HAP-1 (cell line): ENCODE measurements at places on chromosomes 6 and 20.

GRCh38 chr6:118382126-118382525 lies 166.0 kb upstream of the PLN start:
- DNase-seq: no peak

- DNase-seq: no peak
Measured at GRCh38 chr20:39013662-39014109, 51.5 kb downstream of the DHX35 start.

GRCh38 chr20:35187584-35188190 lies 15.8 kb downstream of the PROCR start:
- no peak for DNase-seq

GRCh38 chr6:23754197-23754596 lies 371.8 kb upstream of the NRSN1 start:
- DNase-seq: no peak

GRCh38 chr20:23039136-23039875 lies 4.2 kb downstream of the SSTR4 start:
- no peak for DNase-seq

GRCh38 chr20:22814471-22815205 lies 220.5 kb upstream of the SSTR4 start:
- DNase-seq: no peak

- peak; percentile 67 for DNase-seq
Measured at GRCh38 chr20:3115190-3116107, 30.9 kb upstream of the AVP start.

DNA sequence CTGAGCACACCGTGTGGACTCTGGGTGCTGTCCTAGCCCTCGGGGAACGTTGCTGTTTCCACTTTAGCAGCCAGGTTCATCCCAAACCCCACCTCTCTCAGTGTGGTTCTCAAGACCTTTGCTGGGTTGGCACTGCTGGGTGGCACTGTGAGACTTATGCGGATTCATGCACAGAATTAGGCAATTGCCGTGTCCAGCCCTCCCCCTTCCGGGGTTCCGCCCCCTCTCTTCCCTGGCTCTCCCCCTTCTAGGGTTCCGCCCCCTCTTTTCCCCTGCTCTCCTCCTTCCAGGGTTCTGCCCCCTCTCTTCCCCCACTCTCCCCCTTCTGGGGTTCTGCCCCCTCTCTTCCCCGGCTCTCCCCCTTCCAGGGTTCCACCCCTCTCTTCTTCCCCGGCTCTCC lies 39.8 kb upstream of the SLCO4A1 start:
- DNase-seq: no peak

GRCh38 chr20:19205981-19206396 lies 6.5 kb upstream of the SLC24A3 start:
- peak; percentile 81 for DNase-seq

DNA sequence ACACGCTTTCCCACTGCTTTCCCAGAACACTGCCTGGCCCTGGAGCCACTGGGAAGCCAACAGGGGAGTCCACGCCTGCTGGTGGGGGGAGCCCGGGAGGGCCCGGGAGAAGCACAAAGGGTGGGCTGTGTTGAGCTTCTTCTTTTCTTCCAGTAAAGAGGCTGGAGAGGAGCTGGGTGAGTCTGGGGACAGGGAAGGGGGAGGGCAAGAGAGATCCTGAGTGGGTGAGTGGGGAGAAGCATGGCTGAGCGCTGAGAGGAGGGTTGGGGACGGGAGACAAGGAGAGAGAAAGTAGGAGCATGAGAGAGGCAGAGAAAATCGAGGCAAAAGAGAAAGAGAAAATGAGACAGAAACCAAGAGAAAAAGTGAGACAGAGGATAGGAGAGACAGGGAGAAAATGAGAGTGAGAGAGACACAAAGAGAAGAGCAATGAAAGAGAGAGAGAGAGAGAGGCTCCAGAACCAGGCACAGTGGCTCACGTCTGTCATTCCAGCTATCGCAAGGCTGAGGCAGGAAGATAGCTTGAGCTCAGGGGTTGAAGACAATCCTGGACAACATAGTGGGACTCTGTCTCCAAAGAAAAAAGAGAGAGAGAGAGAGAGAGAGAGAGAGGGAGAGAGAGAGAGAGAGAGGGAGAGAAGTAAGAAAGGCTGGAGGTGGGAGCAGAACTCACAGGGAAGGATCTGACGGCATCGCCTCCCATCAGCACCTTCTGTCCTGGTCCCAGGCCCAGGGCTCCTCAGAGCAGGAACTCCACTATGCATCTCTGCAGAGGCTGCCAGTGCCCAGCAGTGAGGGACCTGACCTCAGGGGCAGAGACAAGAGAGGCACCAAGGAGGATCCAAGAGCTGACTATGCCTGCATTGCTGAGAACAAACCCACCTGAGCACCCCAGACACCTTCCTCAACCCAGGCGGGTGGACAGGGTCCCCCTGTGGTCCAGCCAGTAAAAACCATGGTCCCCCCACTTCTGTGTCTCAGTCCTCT lies 2.0 kb downstream of the LST1 start:
- DNase-seq: no peak

DNA sequence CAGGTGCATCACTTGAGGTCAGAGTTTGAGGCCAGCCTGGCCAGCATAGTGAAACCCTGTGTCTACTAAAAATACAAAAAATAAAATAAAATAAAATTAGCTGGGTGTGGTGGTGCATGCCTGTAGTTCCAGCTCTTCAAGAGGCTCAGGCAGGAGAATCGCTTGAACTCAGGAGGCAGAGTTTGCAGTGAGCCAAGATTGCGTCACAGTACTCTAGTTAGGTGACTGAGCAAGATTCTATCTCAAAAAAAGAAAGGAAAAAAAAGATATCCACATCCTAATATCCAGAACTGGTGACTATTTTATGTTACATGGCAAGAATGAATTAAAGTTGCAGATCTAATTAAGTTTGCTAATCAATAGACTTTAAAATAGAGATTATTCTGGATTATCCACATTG lies 32.5 kb downstream of the SCGN start:
- no peak for DNase-seq

DNA sequence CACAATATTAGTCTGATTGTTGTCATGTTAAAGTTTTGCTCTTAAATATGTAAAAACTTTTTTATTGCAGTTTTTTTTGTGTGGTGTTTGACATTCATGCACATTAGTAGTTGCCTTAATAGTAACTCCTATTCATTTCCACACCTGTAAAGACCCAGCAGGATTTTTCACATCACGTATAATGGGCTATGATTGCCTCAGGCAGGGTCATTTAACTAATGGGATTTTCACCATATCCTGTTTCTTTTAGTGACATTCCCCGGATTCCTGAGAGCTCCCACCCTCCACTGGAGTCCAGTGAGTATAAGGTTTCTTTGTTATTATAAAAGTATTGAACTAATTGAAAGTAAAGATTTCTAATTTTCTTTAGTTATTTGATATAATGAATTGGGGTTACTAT lies 359.2 kb downstream of the RIMS1 start:
- peak; percentile 59 for DNase-seq

DNA sequence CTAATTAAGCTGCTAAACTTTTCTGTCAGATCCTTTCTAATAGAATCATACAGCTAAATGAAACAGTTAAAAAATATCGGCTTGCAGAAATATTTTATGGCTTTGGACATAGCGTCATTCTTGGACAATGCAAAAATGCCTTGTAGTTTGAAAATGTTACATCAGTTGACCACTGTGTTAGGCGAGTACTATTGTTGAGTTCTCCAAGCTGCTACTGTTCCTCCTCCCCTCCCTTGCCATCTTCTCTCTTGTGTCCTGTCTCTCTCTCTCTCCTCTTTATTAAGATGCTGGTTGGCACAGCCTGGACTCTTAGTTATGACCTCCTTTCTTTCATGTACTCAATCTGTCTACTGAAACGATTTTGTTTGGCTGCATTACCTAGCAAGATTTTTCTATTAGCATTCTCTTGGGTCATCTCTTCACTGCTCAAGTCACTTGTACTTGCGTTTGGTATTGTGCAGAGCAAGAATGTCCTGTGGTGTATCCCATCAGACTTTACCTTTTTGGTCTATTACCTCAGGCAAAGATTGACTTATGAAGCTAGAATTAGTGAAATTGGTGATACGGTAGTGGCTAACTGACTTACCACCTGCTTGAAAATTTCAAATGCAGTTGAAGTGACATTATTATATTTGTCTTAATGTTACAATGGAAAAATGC lies 127.9 kb downstream of the FARS2 start:
- DNase-seq: no peak

DNA sequence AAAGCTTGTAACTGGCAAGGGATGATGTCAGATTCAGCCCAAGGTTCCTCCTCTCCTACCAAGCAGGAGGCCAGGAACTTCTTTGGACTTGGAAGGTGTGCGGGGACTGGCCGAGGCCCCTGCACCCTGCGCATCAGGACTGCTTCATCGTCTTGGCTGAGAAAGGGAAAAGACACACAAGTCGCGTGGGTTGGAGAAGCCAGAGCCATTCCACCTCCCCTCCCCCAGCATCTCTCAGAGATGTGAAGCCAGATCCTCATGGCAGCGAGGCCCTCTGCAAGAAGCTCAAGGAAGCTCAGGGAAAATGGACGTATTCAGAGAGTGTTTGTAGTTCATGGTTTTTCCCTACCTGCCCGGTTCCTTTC lies 14.4 kb downstream of the TNFAIP3 start:
- DNase-seq: no peak

DNA sequence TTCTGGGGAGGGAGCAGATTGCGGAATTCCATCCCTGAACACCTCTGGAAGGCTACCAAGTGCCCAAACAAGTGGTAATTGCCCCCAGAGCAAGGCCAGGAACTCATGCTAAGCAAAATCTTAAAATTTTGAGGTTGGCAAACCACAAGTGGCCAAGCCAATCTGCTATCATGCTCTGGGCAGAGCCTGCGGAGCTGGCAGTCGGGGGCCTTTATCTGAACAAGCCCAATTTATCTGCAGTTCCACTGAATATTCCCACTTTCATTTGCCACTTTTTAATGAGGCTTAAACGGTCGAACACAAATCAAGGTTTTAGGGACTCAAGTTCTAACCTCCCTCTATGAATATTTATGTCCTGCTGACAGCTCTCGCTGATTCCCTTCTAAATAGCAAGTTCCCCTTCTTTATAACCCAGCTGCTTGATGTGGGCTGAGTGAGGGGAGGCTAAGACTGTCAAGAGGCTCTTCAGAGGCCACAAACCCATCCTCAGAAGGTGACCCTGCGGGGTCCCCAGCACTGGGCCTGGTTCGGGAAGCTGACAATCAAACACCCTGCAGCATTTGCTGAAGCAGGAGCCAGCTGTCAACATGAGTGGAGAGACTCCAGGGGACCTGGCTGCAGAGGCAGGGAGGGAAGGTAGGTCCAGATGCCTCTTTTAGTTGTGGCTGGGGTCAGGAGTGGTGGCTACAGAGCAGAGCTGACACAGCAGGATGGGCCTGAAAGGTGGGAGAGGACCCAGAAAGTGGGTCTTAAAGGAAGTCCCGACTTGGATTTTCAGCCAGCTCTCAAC lies 11.9 kb downstream of the CCDC167 start:
- DNase-seq: no peak

- no peak for DNase-seq
Measured at GRCh38 chr6:27736686-27737085, 175.5 kb downstream of the OR2B2 start.

DNA sequence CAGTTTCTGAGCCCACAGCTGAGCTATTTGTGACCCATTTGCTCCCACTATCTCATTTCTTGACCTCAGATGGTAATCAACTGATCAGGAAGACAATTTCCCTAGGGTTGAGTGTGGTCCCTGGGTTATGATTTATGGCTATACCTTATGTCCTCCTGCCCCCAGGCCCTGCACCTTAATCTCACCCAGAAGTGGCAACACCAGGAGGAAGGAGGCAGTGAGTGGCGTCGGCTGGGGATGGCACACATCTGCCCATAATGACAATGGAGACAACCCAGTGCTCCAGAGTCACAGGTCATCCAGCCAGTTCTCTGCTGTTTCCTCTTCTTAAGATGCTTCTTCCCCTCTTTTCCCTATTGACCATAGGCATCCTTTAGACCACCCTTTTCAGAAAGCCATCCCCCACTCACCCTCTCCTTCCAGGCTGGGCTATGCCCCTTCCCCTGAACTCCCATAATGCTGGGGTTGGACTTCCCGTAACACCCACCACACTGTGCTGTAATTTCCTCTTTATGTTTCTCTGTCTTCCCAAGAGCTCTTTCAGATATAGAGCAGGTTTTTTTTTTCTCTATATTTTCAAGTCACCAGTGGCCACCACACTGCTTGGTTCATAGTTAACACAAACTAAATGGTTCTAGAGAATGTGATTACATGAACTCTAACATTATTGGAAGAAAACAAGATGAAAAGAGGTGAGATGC lies 8.0 kb downstream of the TRIM10 start:
- DNase-seq: no peak

GRCh38 chr6:160450849-160451248 lies 102.7 kb downstream of the SLC22A3 start:
- DNase-seq: no peak

GRCh38 chr6:13274707-13275434 lies 53.5 kb downstream of the TBC1D7 start:
- DNase-seq: no peak

DNA sequence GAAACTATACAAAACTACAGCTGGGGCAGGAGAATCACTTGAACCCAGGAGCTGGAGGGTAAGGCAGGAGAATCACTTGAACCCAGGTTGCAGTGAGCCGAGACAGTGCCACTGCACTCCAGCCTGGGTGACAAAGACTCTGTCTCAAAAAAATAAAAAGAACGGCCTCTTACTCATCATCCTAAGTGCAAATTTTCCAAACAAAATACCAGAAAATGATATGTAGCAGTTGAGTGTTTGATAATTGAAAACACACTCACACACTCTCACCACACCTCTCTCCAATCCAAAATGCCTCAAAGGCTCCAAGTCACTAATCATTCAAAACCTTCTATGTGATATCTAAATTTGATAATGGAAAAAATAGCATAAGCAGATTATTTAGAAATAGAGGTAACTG lies 198.6 kb upstream of the SHLD1 start:
- DNase-seq: no peak

DNA sequence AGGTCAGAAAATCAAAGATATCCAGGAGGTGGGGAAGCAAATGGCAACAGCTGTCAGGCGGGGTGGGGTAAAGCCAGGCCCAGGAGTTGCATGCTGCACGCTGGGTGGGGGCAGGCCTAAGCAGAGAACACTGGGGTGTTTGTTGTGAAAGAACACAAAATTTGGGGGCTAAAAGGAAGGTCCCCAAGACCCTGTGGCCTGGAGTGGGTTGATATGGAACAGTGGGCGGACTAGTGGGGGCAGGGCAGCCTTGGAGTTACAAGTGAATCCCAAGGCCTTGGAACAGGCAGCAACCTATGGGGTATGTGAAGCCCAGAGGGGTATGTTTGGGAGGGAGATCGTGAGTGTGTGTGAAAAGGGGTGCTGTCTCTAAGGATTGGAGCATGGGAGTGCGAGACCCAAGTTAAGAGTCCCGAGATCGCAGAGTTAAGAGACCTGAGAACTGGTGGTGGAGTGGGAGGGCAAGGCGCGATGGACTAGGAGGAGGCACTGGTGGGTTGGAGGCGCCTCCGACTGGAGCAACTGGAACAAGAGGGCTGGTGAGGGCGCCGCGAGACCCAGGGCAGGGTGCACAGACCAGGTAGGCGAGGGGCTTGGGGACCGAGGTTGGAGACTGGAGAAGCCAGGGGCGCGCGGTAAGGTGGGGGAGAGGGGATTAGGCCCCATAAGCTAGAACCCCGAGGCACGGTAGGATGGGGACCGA lies 658 bp downstream of the CUL7 start:
- DNase-seq: no peak
